Right cardiac atrium (tissue), 5 donors: ENCODE measurements at places on chromosomes 6 and 20. TPM values are rescaled to one million over a fixed set of nuclear protein-coding genes. Genes with fewer than 3 reads are reported as not detected.
A peak's percentile ranks its signal among the peaks of the same experiment; 100 is the strongest.

GRCh38 chr20:34473262-34473883, 42.8 kb upstream of the DYNLRB1 start:
- peak; percentile 42 for DNase-seq

GRCh38 chr20:12371990-12372389, 454.3 kb downstream of the BTBD3 start:
- DNase-seq, result no peak

GRCh38 chr6:56986611-56987010, 31.7 kb downstream of the BEND6 start:
- no peak for DNase-seq

Gene CITED2
- 35.7 TPM for polyA plus RNA-seq

DNA sequence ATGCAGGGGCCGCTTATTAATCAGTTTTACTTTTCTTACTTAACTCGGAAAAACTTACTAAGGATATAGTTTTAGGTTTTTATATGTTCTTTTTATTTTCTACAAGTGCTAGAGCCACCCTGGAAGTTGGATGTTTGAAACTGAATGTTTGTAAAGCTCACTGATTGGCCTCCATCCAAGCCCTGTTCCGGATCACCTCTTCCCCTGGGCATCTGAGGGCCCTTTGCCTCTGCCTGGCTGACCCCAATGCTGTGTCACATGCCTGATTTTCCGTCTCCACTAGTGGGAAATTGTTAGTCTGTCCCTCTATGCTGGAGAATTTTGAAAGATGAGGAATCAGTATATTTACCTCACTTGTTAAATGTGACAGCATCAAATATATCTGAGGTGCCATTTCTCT, 79.3 kb downstream of the SLC35F1 start:
- DNase-seq, result no peak

- no peak for DNase-seq
These were observed 316.7 kb upstream of the TBX18 start for GRCh38 chr6:85081102-85081501.

DNA sequence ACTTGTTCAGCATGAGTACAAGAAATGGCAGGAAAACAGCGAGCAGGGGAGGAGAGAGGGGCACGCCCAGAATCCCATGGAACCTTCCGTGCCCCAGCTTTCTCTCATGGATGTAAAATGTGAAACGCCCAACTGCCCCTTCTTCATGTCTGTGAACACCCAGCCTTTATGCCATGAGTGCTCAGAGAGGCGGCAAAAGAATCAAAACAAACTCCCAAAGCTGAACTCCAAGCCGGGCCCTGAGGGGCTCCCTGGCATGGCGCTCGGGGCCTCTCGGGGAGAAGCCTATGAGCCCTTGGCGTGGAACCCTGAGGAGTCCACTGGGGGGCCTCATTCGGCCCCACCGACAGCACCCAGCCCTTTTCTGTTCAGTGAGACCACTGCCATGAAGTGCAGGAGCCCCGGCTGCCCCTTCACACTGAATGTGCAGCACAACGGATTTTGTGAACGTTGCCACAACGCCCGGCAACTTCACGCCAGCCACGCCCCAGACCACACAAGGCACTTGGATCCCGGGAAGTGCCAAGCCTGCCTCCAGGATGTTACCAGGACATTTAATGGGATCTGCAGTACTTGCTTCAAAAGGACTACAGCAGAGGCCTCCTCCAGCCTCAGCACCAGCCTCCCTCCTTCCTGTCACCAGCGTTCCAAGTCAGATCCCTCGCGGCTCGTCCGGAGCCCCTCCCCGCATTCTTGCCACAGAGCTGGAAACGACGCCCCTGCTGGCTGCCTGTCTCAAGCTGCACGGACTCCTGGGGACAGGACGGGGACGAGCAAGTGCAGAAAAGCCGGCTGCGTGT, 11.6 kb downstream of the TNFAIP3 start:
- peak; percentile 73 for DNase-seq

GRCh38 chr6:74785236-74785635, 420.6 kb downstream of the COL12A1 start:
- no peak for DNase-seq

- no peak for DNase-seq
These were observed 21.2 kb downstream of the NHLRC1 start for GRCh38 chr6:18101271-18101670.

GRCh38 chr6:7978736-7979135, 68.1 kb upstream of the TXNDC5 start:
- no peak for DNase-seq

- DNase-seq, result no peak
These were observed 16.6 kb downstream of the KDM1B start for GRCh38 chr6:18171871-18172270.

DNA sequence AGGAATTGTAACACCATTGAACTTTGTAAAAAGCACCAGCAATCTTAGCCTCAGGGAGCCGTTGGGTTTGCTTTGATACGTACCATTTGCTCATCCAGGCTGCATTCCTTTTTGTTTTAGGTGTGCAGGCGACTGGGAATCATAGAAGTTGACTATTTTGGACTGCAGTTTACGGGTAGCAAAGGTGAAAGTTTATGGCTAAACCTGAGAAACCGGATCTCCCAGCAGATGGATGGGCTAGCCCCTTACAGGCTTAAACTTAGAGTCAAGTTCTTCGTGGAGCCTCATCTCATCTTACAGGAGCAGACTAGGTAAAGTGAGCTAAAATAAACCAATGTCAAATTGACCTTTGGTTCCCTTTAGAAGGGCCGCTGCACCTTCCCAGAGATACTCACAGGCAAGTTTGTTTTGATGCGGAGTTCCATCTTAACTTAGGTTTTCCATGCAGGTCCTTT, 1.6 kb downstream of the MYLIP start:
- DNase-seq, result no peak

- no peak for DNase-seq
These were observed 108.8 kb upstream of the FOXC1 start for GRCh38 chr6:1500913-1501312.

DNA sequence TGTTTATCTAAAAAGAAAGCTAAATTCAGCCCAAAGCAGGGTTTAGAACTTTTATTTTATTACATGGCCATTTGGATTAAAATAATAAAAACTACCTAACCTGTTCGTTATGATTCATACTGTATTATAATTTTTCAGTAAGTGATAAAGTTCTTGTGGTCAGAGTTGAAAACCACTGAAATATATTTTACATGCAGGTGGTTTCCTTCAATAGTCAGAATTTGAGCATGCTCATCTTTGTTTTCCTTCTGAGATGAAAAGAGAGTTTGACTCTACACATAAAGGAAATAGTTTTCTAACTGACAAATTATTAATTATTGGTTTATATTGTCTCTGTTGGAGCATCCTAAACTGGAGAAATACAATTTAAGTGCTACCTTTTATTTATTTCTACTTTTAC, 114.0 kb upstream of the FKBP1C start:
- DNase-seq, result no peak

- DNase-seq, result no peak
These were observed 374.2 kb downstream of the PREX1 start for GRCh38 chr20:48453477-48454093.

DNA sequence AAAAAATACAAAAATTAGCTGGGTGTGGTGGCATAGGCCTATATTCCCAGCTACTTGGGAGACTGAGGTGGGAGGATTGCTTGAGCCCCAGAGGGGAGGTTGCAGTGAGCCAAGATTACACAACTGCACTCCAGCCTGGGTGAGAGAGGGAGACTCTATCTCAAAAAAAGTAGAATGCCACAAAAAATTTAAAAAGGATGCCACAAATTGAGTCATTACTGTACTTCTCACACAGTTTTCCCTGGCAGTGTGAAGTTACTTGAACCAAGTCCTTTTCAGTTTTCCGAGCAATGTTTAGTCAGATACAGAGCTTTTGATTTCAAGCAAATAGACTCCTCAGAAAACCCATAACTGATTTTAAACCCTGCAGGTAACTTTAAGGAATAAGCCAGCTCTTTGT, 53.3 kb downstream of the TNFRSF21 start:
- no peak for DNase-seq

- DNase-seq, result no peak
These were observed 1.8 kb downstream of the ENTPD6 start for GRCh38 chr20:25197183-25197869.

Gene CMTR1
- polyA plus RNA-seq, result 24.3 TPM

Gene TP53RK
- polyA plus RNA-seq, result 6.8 TPM

Gene LINC00237
- not detected for polyA plus RNA-seq

DNA sequence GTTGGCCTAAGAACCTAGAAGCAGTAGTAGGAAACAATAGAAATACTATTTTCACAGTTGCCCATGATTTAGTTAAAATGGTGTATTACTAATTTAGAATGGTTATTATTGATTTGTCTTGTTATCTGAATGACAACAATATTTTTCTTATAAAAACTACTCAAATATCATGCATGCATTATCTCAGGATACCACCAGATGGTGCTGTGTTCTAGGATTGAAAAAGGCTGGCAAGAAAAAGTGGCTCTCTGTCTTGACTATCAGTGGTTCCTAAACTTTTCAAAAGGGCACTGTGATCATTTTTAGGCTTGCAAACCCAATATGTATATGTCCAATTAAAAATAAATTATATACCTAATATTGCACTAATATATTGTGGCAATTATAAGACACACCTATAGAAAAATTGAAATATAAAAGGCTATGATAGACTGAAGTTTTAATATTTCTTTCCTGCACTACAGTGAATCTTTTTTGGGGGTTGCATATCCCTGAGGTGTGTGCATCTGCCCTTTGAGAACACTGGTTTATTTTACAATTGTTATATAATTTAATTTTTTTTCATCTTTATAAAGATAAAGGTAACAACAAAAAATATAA, 131.7 kb upstream of the MLIP start:
- no peak for DNase-seq

- DNase-seq, result no peak
These were observed 115.1 kb downstream of the SULF2 start for GRCh38 chr20:47669927-47670890.

Gene SNAI1
- 8.4 TPM for polyA plus RNA-seq

GRCh38 chr6:74057326-74057725, 361.3 kb downstream of the CD109 start:
- no peak for DNase-seq

Gene OR12D1
- not detected for polyA plus RNA-seq

- no peak for DNase-seq
These were observed 12.2 kb upstream of the SERPINB1 start for GRCh38 chr6:2853769-2854395.

DNA sequence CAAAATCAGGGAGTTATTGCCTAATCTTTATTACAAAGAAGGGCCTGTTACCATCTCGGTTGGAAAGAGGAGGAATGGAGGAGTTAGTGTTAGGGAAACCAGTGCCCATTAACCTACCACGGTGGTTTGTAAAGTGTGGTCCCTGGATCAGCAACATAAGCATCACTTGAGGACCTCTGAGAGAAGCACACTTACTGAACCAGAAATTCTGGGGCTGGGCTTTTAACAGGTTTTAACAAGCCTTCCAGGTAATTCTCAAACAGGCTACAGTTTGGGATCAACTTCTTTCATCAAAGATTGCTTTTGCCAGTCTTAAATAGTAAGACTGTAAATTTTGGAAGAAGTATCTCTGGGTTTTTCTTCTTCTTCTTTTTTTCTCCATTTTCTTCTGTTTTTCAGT, 329.5 kb upstream of the JAG1 start:
- DNase-seq, result no peak

Gene TRIM15
- not detected for polyA plus RNA-seq

- DNase-seq, result no peak
These were observed 10.2 kb downstream of the USP49 start for GRCh38 chr6:41884957-41885356.

DNA sequence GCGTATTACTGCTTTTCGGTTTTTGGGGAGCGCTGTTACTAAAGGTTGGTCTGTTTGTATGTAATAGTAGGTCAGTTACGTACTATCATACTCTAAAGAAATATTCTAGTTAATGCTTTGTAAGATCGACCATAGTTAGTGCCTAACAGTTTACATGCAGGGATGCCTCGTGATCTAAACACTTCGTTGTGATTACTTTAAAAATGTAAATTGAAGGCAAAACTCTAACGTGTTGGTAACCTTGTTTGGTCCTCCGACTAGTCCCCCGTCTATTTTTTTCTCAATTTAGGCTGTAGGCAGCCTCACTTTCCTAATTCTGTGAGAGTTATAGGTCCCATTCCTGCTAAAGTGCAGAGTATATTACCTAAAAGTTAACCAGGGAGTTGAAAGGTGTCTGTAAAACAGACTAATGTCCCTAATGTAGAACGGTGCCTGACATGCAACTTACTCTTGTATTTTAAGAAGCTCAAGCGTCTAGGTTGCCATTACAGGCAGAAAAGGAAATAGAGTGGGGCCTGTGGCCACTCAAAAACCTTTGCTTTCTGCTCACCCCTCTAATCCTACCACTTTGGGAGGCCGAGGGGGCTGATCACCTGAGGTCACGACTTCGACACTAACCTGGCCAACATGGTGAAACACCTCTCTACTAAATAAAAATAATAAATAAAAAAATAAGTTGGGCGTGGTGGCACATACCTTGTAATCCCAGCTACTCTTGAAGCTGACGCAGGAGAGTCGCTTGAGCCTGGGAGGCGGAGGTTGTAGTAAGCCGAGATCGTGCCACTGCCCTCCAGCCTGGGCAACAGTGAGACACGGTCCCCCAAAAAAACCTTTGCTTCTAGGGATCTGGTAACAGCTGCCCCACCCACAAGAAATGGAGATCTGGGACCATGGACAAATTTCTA, 37.8 kb downstream of the HFE start:
- peak; percentile 66 for DNase-seq

Gene HLA-DOA
- polyA plus RNA-seq, result 1.2 TPM

GRCh38 chr6:26163427-26164119, 76.3 kb downstream of the HFE start:
- DNase-seq, result no peak

- no peak for DNase-seq
These were observed 1.1 kb upstream of the JPH2 start for GRCh38 chr20:44187772-44188709.

GRCh38 chr20:55205665-55206064, 730.3 kb downstream of the DOK5 start:
- no peak for DNase-seq

- DNase-seq, result peak; percentile 65
These were observed 54.8 kb upstream of the SGK1 start for GRCh38 chr6:134372603-134373281.

DNA sequence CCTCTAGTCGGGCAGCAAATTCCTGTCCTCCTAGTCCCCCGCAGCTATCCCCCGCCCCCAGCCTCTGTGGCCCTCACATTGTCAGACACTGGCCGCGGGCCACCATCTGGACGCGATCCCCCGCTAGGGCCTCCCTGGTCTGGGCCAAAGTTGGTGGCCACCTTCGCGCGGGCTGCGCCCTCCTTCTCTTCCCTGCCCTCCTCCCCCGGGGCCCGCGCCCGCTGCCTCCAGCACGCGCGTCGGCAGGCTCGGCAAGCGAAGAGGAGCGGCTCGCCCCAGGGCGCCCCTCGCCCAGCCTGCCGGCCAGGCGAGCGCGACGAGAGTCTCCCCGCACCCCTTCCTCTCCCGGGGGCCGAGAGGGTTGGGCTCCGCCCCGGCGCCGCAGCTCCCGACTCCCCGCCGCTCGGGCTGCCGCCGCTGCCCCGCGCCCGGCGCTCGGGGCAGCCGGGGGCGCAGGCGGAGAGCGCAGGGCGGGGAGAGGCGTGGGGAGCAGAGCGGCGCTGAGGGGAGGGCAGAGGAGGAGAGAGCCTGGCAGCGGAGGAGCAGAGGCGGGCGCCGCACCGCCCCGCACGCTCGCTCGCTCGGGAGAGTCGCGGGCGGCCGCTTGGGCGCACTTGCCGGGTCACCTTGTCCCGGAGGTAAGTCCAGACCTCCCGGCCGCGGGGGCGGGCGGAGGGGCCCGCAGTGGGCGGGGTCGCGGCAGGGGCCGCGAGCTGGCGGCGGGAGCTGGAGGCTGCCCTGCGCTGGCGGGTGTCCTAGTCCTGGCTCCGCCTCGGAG, at the start of gene SYNDIG1:
Gene SYNDIG1 (plus strand): TSS at position 514 of the 778 bp plus-strand sequence. CDS start 73,469 bp downstream, outside the sequence.
- peak; percentile 81 for DNase-seq
